ENCODE measurements at places on chromosomes 1 and 21.

- no peak for DNase-seq
These were observed 127.2 kb upstream of the ZC3H12A start for GRCh38 chr1:37347104-37347649.

DNA sequence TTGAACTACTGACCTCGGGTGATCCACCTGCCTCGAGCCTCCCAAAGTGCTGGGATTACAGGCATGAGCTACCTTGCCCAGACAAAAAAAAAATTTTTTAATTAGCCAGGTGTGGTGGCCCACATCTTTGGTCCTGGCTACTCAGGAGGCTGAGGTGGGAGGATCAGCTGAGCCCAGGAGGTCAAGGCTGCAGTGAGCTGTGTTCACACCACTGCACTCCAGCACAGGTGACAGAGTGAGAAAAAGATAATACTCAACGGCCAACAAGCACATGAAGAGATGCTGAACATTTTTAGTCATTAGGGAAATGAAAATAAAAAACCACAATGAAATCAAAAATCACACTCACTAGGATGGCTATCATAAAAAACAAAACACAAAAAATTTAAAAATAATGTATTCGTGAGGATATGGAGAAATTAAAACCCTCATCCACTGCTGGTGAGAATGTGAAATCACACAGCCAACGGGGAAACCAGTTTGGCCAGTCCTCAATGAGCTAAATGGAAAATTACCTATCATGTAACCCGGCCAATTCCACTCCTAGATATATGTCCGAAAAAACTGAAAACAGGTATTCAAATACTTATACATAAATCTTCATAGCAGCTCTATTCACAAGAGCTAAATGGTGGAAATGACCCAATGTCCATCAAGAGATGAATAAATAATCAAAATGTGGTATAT, 41.2 kb downstream of the ENAH start:
- no peak for DNase-seq

- DNase-seq: peak; percentile 84
These were observed 17.7 kb downstream of the TINAGL1 start for GRCh38 chr1:31593770-31594632.

DNA sequence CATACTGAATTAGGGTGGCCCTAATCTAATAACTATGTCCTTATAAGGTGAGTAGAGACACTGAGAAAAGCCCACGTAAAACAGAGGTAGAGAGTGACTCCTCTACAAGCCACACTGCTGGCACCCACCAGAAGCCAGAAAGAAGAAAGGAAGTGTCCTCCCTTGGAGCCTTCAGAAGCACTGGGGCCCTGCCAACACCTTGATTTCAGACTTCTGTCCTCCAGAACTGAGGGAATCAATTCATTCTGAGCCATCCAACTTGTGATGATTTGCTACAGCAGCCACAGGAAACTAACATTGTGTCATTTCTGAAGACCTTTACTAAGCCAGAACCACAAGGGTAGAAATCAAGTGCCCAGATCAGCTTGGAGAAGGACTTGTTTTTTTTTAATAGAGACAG, 15.0 kb downstream of the GNB1 start:
- DNase-seq: no peak

GRCh38 chr1:200909071-200909470, 14.4 kb downstream of the INAVA start:
- no peak for DNase-seq

DNA sequence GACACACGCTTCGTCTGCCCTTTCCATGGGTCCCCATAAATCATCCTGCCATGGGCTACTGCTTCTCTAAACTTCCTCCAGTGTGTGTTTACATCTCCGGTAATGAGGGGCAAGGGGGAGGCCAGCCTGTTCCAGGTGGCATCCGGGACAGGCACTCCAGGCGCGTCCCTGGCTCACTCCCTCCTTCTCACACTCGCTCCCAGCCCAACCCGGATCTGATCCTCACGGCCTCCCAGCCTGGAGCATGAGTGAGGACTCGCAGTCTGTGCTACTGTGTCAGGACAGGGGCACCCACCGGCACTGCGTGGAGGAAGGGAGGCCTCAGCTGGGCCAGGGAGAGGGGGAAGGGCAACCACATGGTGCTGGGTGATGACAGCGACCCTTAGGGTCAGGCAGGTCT, 225.4 kb downstream of the TRABD2B start:
- DNase-seq: no peak

GRCh38 chr1:186620566-186621350, 59.5 kb downstream of the PTGS2 start:
- no peak for DNase-seq

GRCh38 chr1:227946624-227947385, 927 bp downstream of the WNT9A start:
- peak; percentile 73 for DNase-seq

DNA sequence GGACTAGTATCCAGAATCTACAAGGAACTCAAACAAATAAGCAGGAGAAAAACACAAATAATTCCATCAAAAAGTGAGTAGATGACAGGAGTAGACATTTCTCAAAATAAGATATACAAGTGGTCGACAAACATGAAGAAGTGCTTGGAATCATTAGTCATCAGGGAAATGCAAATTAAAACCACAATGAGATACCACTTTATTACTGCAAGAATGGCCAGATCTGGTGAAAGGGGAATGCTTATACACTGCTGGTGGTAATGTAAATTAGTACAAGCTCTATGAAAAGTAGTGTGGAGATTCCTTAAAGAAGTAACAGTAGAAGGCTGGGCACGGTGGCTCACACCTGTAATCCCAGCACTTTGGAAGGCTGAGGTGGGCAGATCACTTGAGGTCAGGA, 73.8 kb downstream of the POU2F1 start:
- no peak for DNase-seq

- DNase-seq: no peak
These were observed 50.3 kb downstream of the SYT2 start for GRCh38 chr1:202659974-202660373.

DNA sequence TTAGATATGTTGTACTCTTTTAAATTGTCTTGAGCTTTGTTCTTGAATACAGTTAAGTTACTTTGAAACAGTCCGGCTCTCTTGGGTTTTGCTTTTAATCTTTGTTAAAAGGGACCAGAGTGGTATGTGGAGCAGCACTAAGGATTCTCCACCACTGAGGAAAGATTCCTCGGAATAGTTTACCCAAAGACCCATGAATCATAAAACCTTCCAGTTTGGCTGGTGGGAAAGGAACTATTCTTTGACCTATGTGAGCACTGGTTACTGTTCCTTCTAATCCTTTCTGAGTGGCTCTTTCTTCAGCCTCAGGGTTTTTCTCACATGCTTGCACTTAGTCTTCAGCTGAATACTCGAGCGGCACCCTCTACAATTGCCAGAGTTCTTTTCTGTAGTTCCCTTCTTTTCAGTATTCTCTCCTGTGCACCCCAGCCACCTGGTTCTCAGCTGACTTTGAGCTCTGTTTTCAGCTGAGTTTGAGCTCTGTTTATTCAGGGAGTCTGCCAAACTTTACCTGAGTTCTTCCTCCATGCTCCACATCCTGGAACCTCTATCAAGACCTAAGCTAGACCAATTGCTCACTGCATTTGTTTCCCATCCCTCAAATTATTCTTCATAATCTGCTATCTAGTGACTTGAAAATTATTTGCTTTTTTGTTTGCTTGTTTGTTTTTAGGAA, 253.8 kb upstream of the PLXNA2 start:
- peak; percentile 19 for DNase-seq

DNA sequence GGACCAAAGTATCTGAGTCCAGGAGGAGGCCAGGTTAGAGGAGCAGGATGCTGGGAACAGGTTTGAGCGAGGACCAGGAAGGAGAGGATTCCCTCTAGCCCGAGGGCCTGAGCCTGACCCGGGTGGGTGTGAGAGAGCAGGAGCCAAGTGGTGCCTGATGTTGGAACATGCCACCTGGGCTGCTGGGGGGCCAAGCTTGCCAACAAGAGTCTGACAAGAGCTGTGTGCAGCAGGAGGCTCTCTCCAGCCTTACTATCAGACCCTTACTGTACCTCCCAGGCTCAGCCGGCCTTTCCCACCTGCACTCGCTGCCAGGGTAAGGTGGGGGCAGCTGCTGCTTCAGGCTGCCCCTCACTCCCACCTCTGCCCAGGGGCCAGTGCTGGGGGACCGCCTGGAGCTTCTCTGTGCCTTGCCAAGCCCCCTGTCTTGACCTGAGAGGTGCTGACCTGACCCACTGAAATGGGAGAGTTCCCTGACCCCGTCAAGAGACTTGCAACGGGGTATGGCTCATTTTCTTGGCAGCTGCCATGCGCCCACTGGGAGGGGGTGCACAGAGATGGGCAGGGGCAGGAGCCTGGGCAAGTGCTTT, 159.6 kb upstream of the VAMP3 start:
- DNase-seq: no peak

DNA sequence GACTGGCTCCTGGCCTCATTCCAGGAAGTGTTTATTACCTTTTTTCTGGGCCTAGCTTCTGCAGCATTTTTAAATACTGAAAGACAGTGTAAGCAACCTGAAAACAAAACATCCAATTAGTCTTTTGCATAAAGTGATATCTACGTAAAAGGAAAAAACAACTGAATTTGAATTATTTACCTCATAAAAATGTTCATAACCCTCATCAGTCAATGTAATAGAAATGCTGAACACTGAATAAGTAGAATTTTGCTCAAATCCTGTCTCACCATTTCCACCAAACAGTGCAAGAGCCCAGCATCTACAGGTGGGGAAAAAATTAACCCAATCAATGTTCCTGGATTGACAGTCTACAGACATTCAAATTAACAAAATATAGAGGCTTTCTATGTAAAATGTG, 64.0 kb downstream of the NRDC start:
- no peak for DNase-seq

All from coronary artery (tissue), 2 donors.